ENCODE measurements at places on chromosomes 12 and 14.
A peak's percentile ranks its signal among the peaks of the same experiment; 100 is the strongest.

GRCh38 chr14:34387974-34388516, 74.0 kb downstream of the SPTSSA start:
- no peak for DNase-seq

GRCh38 chr14:64501411-64502171, 2.0 kb downstream of the ZBTB25 start:
- no peak for DNase-seq

- peak; percentile 74 for DNase-seq
Measured at GRCh38 chr12:89073027-89073398, 279.3 kb downstream of the DUSP6 start.

- no peak for DNase-seq
Measured at GRCh38 chr14:91744068-91744480, 12.2 kb upstream of the CATSPERB start.

DNA sequence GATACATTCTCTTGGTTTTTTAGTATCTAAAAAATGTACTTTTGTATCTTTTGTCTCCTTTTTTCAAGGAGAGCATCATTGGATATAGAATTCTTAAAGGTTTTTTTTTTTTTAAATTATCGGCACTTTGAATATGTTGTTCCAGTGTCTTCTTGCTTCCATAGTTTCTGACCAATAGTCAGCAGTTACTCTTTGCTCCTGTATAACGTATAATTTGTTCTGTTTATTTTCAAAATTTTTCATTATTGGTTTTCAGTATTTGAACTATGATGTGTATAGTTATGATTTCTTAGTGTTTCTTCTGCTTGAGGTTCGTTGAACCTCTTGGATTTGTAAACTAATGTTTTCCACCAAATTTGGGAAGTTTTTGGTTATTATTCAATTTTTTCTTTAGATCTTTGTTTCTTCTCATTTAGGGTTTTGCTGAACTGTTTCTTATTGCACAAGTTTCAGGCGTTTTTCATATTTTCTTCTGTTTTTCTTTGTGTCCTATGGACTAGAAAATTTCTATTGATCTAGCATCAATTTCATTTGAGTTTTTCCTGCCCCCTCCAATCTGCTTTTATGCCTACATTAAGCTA, 93.9 kb downstream of the PLBD1 start:
- no peak for DNase-seq

GRCh38 chr12:1605129-1606020, 11.0 kb upstream of the FBXL14 start:
- DNase-seq = peak; percentile 57

GRCh38 chr12:1267243-1267642, 276.2 kb downstream of the ERC1 start:
- DNase-seq = no peak

DNA sequence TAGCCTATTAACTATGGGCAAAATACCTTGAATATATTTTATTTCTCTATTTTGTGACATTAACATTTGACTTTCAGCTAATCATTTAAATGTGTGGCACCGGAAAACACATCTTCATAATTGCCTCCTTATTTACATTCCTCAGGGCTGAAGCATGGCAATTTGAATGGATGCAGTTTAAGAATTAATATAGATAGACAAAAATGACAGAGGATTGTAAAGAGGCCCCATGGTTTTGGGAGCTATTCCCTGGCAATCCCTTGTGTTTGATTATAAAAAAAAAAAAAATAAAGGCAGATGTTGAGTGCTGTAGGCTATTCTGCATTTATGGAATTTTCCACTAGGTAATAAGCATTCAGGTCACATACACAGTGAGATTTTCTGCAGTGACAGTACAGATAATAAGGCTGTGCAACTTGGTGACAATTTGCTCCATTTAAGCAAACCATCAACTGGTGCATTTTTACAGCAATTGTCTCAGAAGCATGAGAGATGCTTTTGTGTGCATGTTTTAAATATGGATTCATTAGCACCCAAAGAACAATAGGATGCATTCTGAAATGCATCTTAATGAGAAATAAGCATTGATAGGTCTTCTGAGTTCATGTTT, 123.2 kb upstream of the SLC38A4 start:
- no peak for DNase-seq

DNA sequence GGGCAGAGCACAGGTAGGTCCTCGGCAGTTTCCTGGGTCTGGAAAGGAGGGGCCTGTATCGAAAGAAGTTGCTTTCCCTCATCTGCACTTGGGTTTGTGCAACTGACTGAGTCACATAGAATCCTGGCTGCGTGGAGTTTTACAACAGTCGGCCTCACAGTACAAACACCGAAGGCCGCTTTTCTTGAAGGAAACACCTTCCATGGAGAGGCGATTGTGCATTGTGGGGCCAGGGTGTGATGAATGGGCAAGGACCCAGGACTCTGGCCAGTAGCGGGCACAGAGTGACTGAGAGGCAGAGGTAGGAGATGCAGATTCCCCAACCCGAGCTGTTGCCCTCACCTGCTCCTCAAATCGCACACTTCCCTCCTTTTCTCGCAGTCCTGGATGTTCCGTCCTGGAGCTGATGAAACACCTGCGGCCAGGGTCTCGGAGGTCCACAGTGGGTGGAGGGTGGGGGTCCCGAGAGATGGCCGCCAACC, 7.7 kb downstream of the CCND2 start:
- DNase-seq = no peak

- DNase-seq = peak; percentile 29
Measured at GRCh38 chr12:110266980-110267620, 13.9 kb upstream of the ATP2A2 start.

- DNase-seq = no peak
Measured at GRCh38 chr14:97649752-97650151, 852.6 kb downstream of the VRK1 start.

- no peak for DNase-seq
Measured at GRCh38 chr14:70808416-70809224, 693 bp downstream of the MAP3K9 start.

GRCh38 chr14:105163040-105163742, 5.4 kb downstream of the JAG2 start:
- DNase-seq = no peak

- DNase-seq = no peak
Measured at GRCh38 chr14:104266631-104267575, 128.5 kb downstream of the KIF26A start.

GRCh38 chr12:6426882-6427671, 17.7 kb upstream of the CD27 start:
- DNase-seq = no peak

DNA sequence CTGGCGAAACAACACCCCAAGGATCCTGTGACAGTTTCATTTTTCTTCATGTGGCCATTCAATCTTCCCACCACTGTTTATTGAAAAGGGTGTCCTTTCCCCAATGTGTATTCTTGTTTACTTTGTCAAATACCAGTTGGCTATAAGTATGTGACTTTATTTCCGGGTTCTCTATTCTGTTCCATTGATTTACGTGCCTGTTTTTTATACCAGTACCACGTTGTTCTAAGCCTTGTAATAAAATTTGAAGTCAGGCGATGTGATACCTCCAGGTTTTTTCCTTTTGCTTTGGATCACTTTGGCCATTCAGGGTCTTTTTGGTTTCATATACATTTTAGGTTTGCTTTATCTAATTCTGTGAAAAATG, 9.1 kb upstream of the MGAT4C start:
- DNase-seq = no peak

GRCh38 chr12:25020621-25021243, 71.8 kb upstream of the BCAT1 start:
- no peak for DNase-seq

- DNase-seq = no peak
Measured at GRCh38 chr12:19411234-19412204, 27.8 kb upstream of the AEBP2 start.

GRCh38 chr12:116727891-116728290, 10.0 kb downstream of the SPRING1 start:
- no peak for DNase-seq

DNA sequence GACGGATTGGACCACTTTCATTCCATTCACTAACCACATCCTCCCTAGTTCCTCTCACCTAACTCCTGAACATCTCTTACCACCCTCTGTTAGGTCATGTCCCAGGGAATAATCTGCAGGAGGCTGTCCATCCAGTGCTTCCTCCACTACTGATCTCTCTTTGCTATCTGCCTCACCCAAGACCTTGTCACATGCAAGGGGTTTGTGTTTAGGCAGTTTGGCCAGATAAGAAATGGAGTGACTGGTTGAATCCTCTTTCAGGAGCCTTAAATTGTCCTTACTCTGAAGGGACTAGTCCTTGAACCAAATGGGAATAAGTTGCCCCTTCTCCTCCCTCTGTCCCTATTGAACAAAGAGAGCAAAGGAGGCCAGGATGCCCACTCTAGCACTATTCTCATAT, 249.2 kb upstream of the BTG1 start:
- DNase-seq = no peak

DNA sequence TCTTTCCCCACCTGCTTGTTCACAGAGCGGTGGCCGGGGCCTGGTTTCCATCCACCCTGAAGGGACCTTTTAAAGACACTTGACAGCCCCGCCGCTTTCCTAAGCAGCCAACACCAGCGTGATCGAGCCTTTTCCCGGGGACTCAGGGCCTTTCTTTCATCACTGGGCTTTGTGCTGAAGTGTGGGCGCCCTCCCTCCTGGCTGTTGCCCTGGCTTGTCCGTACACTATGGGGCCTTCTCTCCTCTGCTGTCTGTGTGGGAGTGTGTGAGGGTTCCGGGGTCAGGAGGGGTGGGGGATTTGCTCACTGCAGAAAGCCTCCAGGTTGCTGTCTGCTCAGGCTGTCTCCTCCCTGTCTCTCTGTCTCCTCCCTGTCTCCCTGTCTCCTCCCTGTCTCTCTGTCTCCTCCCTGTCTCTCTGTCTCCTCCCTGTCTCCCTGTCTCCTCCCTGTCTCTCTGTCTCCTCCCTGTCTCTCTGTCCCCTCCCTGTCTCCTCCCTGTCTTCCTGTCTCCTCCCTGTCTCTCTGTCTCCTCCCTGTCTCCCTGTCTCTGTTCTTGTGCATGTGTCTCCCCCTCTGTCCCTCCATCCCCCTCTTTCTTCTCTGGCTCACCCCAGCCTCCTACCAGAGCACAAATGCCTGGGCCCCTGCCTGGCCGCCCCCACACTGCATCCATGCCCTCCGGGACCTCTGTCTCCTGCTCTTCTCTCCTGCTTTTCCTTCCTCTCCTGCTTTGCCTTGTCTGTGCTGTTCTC, 64.7 kb downstream of the CCDC92 start:
- DNase-seq = no peak
